ENCODE measurements at places on chromosomes 3 and 15.

- no peak for DNase-seq
Measured at GRCh38 chr15:24682002-24682401, 6.4 kb downstream of the NPAP1 start.

GRCh38 chr3:132789959-132790358, 67.8 kb upstream of the NPHP3 start:
- DNase-seq = no peak

DNA sequence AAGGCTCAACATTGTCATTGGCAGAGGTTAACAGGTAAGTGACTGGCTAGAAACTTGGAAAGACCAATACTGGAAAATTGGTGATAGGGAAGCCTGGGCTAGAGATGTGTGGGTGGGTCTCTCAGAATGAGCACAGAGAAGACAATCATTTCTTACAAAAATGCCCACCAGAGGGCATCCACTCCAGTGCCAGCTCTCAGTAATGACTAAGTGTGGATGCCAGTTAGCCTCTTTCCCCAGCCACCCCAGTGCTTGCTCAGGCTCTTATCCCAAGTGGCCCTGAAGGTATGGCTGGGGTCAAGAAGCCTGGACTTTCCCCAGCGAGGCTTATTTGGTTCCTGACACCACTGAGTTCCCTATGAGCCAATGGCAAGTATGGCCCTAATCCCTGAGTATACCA, 115.9 kb upstream of the ST8SIA2 start:
- DNase-seq = peak; percentile 25

GRCh38 chr3:9135526-9135925, 113.9 kb downstream of the SRGAP3 start:
- DNase-seq = no peak

- no peak for DNase-seq
Measured at GRCh38 chr3:151871639-151872468, 1.6 kb upstream of the SUCNR1 start.

GRCh38 chr15:101724675-101725005, 367 bp upstream of the TARS3 start:
- DNase-seq = no peak

- DNase-seq = no peak
Measured at GRCh38 chr15:96316953-96317629, 13.4 kb upstream of the NR2F2 start.

Measured in stimulated activated CD8-positive, alpha-beta memory T cell treated with anti-CD3 and anti-CD28 coated beads, Interleukin-4, amount 100 ng/mL, for 48 hours (primary cell).